ENCODE measurements at places on chromosomes 5 and 9.

- no peak for DNase-seq
Measured at GRCh38 chr9:18504707-18505106, 30.8 kb downstream of the ADAMTSL1 start.

DNA sequence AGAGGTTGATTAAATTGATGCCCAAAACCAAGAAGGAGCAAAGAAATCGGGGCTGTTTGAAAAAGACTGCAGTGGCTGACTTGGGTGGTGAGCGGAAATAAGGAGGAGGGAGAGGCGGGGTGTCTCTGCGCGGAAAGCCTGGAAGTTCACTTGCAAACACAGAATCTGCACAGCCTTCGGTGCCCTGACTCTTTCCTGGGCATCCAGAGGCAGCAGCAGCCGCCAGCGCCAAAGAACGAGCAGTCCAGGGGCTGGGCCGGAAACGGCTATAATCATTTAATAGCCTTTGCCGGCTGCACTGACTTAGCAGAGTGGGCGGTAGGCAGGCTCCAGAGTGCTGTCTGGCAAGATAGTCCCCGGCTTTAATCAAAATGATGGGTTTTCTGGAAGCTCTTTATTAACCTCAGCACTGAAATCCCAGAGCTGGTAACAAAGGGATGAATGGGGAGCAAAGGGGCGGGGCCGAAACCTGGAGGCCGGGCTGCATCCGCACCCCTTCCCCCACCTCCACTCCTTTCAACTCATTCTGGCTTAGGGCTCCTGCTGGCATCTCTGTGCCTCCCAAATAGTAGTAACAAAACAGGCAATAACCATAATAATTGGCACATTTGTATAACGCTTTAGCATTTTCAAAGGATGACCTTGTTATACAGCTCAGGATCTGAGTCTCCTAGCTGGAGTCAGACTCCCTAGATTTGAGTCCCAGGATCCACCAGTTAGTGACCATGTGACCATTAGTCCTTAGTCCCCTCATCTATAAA lies 35.7 kb downstream of the PCDHAC2 start:
- no peak for DNase-seq

- DNase-seq = peak; percentile 68
Measured at GRCh38 chr5:141992349-141992963, 20.4 kb downstream of the GNPDA1 start.

- DNase-seq = no peak
Measured at GRCh38 chr5:137563301-137563645, 64.1 kb upstream of the SPOCK1 start.

- DNase-seq = no peak
Measured at GRCh38 chr5:88685591-88686541, 197.1 kb downstream of the MEF2C start.

- no peak for DNase-seq
Measured at GRCh38 chr5:35816881-35817521, 39.7 kb upstream of the IL7R start.

DNA sequence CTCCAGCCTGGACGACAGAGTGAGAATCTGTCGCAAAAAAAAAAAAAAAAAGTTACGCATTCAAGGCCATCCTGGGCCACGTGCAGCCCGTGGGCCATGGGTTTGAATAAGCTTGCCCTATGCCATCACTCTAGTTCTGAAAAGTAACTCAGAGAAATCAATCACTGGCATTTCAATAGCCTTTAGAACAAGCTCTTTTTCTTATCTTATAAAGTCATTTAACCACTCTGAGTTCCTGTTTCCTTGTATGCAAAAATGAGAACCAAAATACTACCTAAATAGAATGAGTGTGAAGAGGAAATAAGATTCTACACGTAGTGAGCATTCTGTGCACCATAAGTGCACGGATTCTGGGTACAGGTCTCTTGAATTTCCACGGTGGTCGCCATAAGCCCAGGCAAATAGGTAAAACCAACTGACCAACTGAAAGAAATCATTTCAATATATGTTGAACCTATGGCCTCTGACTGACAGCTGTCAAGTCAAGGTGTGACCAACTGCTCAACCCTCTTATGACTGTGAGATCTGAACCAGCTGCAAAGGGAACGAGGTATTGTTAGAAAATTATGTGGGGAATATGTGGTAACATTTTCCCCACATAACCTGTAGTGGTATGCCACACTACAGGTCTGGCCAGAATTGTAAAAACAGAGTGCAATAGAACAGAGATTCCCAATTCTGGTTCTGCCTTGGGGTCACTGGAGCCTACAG lies 143.9 kb upstream of the LHFPL2 start:
- DNase-seq = no peak

GRCh38 chr9:105679257-105680022 lies 14.9 kb upstream of the TMEM38B start:
- no peak for DNase-seq

DNA sequence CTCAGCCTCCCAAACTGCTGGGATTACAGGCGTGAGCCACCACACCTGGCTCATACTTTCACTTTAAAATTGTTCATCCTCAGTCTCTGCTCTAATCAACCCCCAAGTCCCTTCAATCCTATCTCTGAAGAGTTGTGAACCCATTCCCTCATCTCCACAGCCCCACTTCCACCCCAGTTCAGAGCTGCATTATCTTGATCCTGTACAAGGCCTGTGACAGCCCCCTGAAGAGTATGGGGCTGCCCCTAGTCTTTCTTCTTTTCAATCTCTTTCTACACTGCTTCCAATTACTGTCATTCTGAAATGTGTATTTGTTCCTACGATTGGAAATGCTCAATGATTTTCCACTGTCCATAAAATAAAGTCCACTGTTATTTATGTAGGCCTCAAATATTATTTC lies 588.3 kb downstream of the RAB3C start:
- DNase-seq = no peak

DNA sequence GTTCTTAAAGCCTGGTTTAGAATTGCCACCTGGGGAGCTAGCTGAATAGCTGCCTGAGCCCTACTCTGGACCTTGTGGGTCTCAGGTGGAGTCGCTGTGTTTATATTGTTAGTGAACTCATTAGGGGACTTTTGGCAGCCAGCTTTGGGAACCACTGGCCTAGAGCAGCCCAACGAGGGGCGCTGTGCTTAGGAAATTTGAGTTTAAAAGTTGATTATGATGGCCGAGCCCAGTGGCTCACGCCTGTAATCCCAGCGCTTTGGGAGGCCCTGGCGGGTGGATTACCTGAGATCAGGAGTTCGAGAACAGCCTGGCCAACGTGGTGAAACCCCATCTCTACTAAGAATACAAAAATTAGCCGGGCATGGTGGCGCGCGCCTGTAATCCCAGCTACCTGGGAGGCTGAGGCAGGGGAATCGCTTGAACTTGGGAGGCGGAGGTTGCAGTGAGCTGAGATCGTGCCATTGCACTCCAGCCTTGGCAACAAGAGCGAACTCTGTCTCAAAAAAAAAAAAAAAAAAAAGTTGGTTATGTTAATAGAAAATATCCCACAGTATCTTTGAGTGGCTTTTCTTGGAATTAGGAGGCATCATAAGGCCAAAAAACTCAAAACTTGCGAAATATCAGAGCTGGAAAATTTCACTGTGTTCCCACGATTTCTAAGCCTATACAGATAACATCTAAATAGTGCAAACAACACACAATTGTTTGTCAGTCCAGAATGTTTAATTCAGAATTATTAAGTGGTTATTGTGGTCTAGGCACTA lies 809 bp downstream of the MCCC2 start:
- DNase-seq = no peak

DNA sequence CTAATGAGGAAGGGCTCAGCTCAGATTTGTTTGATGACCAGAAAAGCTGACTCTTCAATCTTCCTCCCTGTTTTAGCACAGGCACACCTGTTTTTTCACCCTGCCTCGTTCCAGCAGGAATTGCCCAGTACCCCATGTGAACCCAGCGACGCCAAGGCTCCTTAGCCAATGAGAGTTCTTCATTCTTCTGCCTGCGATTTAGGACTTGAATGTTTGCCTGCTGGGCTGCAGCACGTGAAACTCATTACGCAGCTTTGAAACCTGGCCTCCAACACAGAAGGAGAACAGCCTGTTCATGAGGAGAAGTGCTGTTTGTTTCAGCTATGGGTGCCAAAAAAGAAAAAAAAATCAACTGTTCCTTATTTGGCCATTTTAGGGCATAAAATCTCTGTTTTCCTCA lies 315.5 kb downstream of the TRPM3 start:
- DNase-seq = no peak

GRCh38 chr5:59125011-59125961 lies 542.4 kb downstream of the RAB3C start:
- DNase-seq = no peak

DNA sequence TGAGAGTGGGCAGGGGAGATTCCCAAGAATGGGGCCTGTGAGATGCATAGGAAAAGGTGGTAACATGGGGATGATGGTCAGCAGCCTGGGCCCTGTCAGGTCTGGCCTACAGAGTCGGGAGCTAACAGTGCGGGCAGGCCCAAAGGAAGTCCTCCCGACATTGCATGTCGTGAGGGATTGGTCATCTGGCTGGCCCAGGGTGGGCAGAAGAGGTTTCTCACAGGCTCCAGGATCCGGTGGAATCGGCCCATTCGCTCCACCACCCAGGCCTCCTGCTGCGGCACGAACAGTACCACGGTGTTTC lies 514 bp downstream of the STOML2 start:
- DNase-seq = no peak

DNA sequence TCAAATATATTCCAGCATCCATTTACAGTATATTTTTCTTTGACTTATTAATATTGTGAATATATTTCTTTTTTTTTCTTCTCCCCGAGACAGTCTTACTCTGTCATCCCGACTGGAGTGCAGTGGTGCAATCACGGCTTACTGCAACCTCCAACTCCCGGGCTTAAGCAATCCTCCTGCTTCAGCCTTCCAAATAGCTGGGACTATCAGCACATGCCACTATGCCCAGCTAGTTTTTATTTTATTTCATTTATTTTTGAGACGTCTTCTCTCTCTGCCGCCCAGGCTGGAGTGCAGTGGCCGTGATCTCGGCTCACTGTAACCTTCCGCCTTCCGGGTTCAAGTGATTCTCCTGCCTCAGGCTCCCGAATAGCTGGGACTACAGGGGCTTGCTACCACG lies 7.4 kb upstream of the GLIPR2 start:
- no peak for DNase-seq

GRCh38 chr9:79674052-79674777 lies 102.5 kb downstream of the TLE4 start:
- no peak for DNase-seq

- no peak for DNase-seq
Measured at GRCh38 chr9:22416692-22417060, 29.9 kb upstream of the DMRTA1 start.

DNA sequence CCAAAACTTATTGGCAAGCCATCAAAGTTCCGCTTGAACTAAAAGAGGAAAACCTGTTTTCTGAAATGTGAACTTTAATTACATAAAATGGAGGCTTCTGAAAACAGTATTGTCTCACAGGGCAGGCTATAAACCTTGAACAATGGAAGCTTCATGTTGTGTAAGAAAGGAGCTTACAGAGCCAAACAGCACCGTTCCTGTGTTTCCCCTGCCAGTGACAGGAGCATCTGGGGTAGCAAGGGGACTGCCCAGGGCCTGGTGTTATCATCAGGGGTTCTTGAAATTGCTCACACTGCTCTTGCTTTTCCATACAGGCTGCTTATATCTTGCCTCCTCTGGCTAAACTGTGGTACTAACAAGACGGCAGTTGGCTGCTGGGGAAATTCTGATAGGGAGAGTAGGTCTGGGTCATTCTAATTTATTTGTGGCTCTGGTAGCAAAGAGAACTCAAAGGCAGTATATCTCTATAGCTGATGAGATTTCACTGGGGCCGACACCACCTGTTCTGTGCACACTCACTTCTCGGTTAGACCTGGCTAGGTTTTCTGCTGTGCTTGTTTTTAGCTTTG lies 40.4 kb downstream of the BASP1 start:
- no peak for DNase-seq

GRCh38 chr9:122122903-122123632 lies 30.0 kb upstream of the TTLL11 start:
- DNase-seq = peak; percentile 19

- no peak for DNase-seq
Measured at GRCh38 chr9:132207839-132208615, 46.2 kb downstream of the NTNG2 start.

- DNase-seq = no peak
Measured at GRCh38 chr9:116072046-116072445, 81.5 kb upstream of the PAPPA start.

DNA sequence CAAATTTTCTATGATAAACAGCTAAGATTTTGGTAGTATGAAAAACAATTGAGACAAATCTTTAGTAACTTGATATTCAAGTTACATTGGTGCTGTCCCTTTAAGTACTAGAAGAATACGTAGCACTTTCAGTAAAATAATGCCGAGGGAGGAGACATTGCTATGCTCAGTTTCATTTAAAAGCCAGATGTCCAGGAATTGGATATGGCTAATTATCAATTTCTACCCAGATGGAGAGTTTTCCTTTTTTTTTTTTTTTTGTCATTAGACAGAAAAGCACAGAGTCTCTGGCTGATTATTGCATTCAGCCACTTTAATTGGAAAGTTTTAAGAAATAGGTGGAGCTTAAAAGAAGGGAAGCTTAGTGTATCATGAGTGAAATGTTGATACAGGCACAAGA lies 40.4 kb upstream of the APC start:
- DNase-seq = no peak

DNA sequence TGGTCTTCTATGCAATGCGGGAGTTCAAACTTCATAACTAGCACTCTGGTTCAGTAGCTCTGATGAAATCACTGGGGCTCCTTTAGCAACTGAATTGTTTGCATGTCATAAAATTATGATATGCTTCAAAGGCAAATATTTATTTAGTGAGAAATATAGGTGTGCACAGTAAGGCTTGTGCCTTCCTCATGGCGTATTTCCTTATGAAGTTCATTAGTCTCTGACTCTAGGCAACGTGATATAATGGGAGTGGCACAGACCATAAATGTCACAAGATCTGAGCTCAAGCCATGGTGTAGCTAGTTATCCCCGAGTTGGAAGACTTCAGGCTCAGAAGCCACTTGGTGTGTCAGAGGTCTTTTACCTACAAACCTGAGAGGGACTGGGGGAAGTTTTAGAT lies 35.5 kb downstream of the PIP5K1B start:
- no peak for DNase-seq

All from activated CD8-positive, alpha-beta memory T cell treated with anti-CD3 and anti-CD28 coated beads for 1 hour (primary cell).